ENCODE measurements at places on chromosomes 5 and 9. TPM values are rescaled to one million over a fixed set of nuclear protein-coding genes. Genes with fewer than 3 reads are reported as not detected.

- no peak overlapping the region for H3K27ac ChIP-seq
- peaks cover 3% of the 10 kb centered on the region for H3K36me3 ChIP-seq
- no peaks in the 10 kb centered on the region for H3K4me1 ChIP-seq
- no peak overlapping the region for H3K4me3 ChIP-seq
- no peaks in the 10 kb centered on the region for H3K27me3 ChIP-seq
Measured at GRCh38 chr9:35563791-35564197, 41.3 kb upstream of the TESK1 start.

GRCh38 chr5:173625673-173626504 lies 9.4 kb upstream of the BOD1 start:
- no peak overlapping the region for H3K27ac ChIP-seq
- H3K4me1 ChIP-seq, result no peaks in the 10 kb centered on the region
- DNase-seq, result no peak
- no peak overlapping the region for H3K4me3 ChIP-seq

GRCh38 chr5:105503950-105504349 lies 1941.4 kb upstream of the NUDT12 start:
- no peak overlapping the region for H3K27ac ChIP-seq
- H3K36me3 ChIP-seq, result no peaks in the 10 kb centered on the region
- H3K27me3 ChIP-seq, result no peaks in the 10 kb centered on the region
- H3K4me3 ChIP-seq, result no peak overlapping the region
- no peaks in the 10 kb centered on the region for H3K4me1 ChIP-seq

DNA sequence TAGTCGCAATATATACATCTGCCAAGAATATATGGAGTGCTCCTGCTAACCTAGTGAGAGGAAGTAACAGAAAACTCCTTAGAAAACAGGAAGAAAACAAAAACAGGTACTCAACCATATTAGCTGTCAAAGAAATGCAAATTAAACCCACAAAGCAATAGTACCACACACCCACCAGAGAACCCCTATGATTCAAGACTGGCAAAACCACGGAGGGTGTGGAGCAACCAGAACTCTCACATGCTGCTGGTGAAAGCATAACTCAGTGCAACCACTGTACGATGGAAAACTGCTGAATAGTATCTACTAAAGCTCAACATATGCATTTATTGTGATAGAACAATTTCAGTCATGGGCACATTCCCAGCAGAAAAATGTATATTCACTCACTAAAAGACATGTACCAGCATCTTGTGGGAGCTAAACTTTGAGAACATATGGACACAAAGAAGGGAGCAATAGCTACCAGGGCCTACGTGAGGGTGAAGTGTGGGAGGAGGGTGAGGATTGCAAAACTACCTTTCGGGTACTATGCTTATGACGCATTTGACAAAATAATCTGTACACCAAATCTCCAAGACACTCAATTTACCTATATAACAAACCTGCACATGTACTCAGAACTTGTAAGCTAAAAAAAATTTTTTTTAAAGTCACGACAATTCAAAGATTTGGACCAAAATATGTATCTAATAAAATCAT lies 34.0 kb downstream of the PTPN3 start:
- H3K27ac ChIP-seq, result no peak overlapping the region
- no peak for DNase-seq
- no peaks in the 10 kb centered on the region for H3K36me3 ChIP-seq
- H3K4me3 ChIP-seq, result no peak overlapping the region
- no peaks in the 10 kb centered on the region for H3K27me3 ChIP-seq
- H3K4me1 ChIP-seq, result no peaks in the 10 kb centered on the region

GRCh38 chr5:19795218-19795617 lies 192.8 kb downstream of the CDH18 start:
- H3K27me3 ChIP-seq, result no peaks in the 10 kb centered on the region
- DNase-seq, result no peak
- no peaks in the 10 kb centered on the region for H3K4me1 ChIP-seq

GRCh38 chr9:107870927-107871680 lies 381.5 kb upstream of the KLF4 start:
- H3K27ac ChIP-seq, result no peak overlapping the region
- H3K4me3 ChIP-seq, result no peak overlapping the region
- no peaks in the 10 kb centered on the region for H3K36me3 ChIP-seq
- H3K27me3 ChIP-seq, result no peaks in the 10 kb centered on the region

The NDUFAF2 gene
- 22.8 TPM for polyA plus RNA-seq

The MARCHF3 gene
- 4.9 TPM for polyA plus RNA-seq

The CAMK4 gene
- 0.04 TPM for polyA plus RNA-seq

The PTCH1 gene
- polyA plus RNA-seq, result 7.2 TPM

The CDKN2B gene
- polyA plus RNA-seq, result 2.2 TPM

All from pancreas (tissue), 10 donors.